ELR (cell line): ENCODE measurements at places on chromosomes 4 and X.

- DNase-seq, result peak; percentile 90
Observed at GRCh38 chrX:38800981-38801845, at the start of gene MID1IP1. MID1IP1 (plus strand) TSS chrX:38801459; CDS start chrX:38804947, 3,488 bp downstream.

GRCh38 chrX:13007519-13008188, 32.7 kb downstream of the TMSB4X start:
- DNase-seq, result peak; percentile 9

DNA sequence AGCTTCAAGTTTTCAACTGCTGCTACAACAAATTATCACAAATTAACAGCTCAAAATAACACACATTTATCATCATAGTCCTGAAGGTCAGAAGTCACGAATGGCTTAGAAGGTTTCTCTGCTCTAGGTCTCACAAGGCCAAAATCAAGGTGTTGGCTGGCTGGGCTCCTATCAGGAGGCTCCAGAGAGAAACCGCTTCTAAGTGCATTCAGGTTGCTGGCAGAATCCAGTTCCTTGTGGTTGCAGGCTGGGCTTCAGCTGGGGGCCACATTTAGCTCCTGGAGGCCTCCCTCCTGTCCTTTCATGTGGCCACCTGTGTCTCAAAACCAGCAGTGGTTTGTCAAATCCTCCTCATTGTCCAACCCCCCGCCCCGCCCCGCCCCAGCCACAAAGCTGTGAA, 15.4 kb downstream of the MRFAP1 start:
- DNase-seq, result no peak

DNA sequence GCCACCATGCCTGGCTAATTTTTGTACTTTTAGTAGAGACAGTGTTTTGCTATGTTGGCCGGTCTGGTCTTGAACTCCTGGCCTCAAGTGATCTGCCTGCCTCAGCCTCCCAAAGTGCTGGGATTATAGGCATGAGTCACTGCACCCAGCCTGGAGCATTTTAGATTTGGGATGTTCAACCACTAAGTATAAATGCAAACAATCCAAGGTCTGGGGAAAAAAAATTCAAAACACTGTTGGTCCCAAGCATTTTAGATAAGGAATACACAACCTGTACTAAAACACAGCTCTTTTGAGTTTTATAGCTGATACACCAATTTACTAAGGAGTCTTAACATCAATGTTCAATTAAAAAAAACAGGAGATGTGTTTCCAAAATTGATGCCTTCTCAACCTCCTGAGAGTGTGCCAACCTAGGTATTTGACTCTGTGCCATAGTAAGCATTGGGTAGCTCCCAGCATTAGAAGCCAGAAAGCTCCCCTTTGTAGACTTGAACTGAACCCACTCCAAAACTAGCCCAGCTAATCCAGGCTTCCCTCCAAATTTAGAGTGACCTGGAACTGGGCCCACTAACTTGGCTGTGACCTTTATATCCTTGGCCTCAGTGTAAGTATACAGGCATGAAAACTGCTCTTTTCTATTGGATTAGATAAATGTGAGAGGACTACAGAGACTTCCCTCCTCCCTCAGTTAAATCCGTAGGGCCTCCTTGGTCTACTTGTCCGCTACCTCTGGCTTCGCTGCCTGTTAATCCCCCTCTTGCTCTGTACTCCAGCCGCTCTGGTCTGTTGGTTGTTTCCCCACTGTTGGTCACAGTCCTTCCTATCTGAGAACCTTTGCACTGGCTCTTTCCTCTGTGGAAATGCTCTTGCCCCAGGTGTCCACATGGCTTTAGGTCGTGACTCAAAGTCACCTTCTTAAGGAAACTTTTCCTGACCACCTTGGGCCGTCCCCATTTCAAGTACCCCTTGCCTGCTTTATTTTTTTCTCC, 77.6 kb downstream of the CCKAR start:
- no peak for DNase-seq

GRCh38 chr4:118898684-118899138, 10.1 kb downstream of the SYNPO2 start:
- no peak for DNase-seq

GRCh38 chr4:10664408-10664807, 20.2 kb downstream of the CLNK start:
- peak; percentile 82 for DNase-seq

DNA sequence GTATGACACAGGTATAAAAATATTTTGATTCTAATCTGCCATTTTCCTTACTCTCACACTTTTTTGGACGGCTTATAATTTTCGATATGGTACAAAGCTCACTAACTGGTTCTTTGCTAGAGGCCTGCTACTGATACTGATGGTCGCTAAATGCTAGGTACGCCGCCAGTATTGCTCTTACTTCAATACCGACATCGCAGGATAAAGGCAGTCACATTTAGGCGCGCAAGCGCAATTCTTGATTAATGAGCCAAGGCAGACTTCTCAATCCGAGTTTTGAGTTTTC, 557 bp upstream of the USP38 start:
- no peak for DNase-seq

- DNase-seq, result peak; percentile 58
Observed at GRCh38 chr4:184648313-184649025, 778 bp downstream of the CASP3 start.

GRCh38 chr4:134024251-134024650, 177.3 kb downstream of the PABPC4L start:
- peak; percentile 53 for DNase-seq

DNA sequence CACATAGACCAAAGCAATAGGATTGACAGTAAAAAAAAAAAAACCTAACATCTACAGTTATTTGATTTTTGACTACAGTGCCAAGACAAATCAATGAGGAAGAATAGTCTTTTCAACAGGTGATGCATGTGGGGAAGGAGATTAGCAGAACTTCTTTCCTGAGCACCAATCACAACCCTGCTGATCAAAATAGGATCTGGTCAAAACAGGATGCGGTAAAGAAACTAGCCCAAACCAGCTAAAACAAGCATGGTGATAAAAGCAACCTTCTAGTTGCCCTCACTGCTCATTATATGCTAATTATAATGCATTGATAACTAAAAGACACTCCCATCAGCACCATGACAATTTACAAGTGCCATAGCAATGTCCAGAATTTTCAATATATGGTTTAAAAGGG, 667.5 kb downstream of the GRXCR1 start:
- DNase-seq, result no peak
